ENCODE measurements at places on chromosomes 1 and 21.

DNA sequence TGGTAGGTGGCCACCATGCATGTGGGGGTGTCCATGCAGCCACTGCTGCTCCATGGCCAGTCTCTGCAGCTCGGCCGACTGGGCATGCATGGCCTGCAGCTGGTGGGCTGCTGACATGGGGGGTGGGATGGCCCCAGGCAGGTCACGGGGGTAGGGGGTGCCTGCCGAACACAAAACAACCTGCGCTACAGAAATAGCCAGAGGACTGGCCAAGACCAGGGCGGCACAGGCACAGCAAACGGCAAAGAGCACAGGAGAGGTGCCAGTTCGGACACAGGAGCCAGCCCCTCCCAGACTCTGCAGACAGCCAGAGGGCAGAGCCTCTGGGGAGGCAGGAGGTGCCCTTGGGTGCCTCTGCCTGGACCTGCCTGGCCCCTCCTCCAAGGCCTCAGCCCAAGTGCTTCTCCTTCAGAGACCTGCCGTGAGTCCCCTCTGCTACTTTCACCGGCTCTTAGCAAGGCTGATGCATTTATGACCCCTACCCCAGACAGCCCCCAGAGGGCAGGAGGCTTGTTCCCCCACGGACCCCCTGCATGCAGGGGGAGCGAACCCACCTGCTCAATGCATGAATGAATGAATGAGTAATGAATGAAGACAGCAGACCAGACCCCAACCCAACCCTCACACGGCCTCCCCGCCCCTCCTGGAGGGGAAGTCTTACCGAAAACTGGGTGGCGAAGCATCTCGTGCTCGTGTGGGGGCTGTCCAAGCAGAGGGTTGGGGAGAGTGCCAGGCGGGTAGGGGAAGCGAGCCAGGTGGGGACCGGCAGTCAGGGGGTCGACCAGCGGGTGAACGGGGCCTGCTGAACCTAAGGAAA, 37.7 kb downstream of the SLC45A1 start:
- no peak for DNase-seq

- DNase-seq, result no peak
These were observed 30.5 kb downstream of the OR10J1 start for GRCh38 chr1:159469921-159470533.

GRCh38 chr1:205510308-205510950, 6.0 kb downstream of the CDK18 start:
- no peak for DNase-seq

- DNase-seq, result no peak
These were observed 105.3 kb upstream of the DPT start for GRCh38 chr1:168834225-168834872.

DNA sequence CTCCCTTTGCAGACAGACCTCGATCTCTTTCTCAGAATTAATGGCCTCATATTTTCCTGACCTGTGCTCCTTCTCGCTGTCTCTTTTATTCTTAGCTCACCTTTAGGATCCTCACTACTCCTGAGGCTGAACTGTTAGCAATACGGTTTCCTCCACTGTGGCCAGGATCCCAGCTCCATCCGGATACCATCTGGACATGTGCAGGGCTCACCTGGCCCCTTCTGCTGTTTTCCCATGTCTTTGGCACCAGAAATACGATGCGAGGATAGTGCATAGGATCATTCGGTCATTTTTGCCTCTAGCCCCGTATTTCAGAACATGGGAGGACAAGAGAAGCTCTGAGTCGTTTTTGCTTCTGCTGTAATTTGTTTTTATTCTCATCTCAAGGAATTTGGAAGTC, 108.5 kb upstream of the KIF26B start:
- DNase-seq, result no peak

DNA sequence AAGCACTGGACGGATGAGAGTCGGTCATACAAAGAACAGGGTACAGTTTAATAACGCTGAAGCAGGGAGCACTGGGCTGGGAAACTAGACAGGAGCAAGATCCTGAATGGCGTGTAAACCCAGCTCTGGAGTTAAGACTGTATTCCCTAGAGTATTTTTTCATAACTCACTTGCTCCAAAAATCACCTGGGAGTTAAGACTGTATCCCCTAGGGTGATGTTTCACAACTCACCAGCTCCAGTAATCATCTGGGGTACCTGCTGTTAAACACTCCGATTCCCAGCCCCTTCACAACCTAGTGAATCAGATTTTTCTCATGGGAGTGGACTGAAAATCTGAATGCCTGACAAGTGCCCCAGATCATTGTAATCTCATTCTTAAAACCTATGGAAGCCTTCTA, 123.2 kb downstream of the MAB21L3 start:
- DNase-seq, result no peak

DNA sequence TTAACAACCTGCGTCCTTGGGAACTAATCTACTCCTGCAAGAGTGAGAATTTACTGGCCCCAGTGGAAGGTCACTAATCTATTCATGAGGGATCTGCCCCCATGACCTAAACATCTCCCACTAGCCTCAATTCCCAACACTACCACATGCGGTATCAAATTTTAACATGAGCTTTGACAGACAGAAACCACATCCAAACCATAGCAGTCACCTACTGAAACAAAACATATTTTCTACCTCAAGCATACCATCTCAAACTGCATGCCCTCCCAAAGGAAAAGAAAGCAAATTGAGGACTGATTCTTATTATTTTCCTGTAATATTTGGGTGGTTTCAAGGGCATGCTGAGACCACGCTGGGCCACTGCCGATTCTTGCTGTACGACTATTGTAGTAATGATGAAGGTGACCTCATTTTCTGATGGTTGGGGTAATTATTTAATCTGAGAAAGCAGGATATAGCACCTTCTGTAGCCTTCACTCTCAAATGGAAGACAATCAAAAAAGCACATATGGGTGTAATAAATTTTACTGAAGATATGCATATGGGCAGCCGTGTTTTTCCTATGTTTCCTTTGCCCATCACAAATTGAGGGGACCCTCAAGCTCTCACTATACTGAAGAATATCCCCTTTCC, 13.2 kb upstream of the GBP5 start:
- DNase-seq, result no peak

- DNase-seq, result no peak
These were observed 29.9 kb downstream of the PCSK9 start for GRCh38 chr1:55069280-55069679.

- no peak for DNase-seq
These were observed 310.1 kb downstream of the BRINP2 start for GRCh38 chr1:177480741-177481305.

DNA sequence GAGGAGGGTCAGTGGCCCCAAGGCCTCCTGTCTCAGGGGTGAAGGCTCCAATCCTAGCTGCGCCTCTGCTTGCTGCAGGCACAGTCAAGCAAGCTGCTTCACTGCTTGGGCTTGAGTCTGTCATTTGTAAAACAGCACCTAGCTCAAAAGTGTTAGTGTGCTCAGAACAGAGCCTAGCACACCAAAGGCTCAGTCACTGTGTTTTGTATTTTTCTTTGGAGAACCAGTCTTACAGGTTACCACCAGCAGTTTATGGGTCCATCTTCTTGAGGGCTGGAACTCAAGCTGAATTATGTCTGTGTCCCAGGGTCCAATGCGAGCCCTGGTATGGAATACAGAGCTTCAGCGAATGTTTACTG, 113.6 kb downstream of the DMRTB1 start:
- no peak for DNase-seq

DNA sequence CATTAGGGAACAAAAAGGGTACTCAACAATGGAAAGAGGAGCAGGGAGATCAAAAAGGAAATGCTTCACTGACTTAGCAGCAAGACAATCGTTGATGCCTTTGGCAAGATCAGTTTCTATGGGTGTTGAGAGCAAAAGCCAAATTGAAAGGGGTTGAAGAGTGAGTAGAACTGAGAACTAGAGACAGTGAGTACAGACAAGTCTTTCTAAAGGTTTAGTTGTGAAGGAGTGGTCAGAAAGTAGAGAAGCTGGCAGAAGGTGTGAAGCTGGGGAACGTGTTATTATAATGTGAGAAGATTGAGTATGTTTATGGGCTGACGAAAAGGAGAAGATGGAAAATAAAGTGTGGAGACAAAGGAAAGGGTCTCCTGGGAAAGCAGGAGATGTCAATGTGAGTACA, 221.2 kb upstream of the USP25 start:
- no peak for DNase-seq

DNA sequence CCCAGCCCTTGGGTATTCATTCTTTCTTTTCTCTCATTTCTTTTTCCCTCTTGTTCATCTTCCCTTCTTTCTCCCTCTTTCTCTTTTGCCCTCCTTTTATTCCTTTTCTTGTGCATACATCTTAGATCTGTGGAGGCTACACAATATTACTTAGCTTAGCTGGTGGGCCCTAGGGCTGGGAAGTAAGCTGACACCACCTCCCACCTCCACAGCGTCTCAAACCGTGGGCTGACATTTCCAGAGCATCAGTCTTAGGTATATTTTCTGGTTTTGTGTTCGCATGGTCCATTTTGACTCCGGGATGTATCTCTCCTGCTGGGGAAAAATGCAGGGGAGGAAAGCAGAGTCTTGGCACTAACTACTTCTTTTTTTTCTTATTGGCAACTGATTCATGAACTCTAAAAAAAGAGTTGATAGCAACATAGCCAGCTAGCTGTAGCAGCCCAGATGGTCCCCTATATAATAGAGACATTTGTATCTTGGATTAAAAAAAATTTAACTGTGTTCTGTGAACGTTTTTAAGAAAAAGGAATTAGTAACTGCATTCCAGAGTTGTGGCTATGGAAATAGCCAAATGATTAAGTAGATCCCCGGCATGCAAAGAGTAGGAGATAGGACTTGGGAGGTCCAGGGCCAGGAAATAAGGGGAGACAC, 15.5 kb downstream of the CNIH3 start:
- no peak for DNase-seq

- no peak for DNase-seq
These were observed 14.5 kb upstream of the NRIP1 start for GRCh38 chr21:15079269-15079668.

DNA sequence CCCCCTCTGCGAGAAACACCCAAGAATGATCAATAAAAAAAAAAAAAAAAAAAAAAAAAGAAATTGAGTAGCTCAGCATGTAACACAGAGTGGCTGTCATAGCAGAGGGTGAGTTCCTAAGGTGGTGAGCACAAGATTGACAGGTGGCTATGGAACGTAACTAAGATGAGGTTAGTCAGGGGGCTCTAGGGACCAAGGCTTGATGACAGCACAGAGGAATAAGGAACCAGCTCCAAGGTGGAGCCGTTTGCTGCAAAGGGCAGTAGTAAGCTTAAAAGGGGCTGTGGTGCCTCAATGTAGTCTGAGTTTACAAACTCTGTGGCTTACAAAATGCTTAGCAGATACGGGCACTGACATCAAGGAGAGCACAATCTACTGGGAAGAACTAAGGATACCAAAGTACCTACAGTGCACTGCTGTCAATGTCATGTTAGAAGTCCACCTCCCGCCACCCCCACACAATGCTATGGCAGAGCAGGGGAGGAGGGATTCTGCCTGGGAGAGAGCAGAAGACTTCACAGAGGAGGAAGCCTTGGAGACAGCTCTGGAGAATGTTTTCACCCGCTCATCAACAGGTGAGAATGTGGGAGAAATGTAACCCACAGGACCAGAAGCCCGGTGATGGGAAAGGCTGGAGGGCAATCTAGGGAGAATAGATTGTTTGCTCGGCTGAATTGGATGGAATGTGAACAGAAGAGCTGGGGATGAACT, 13.1 kb downstream of the IQGAP3 start:
- no peak for DNase-seq

GRCh38 chr1:52973841-52974240, 46.8 kb downstream of the SCP2 start:
- DNase-seq, result no peak

- no peak for DNase-seq
These were observed 63.7 kb downstream of the TTC3 start for GRCh38 chr21:37136744-37137143.

DNA sequence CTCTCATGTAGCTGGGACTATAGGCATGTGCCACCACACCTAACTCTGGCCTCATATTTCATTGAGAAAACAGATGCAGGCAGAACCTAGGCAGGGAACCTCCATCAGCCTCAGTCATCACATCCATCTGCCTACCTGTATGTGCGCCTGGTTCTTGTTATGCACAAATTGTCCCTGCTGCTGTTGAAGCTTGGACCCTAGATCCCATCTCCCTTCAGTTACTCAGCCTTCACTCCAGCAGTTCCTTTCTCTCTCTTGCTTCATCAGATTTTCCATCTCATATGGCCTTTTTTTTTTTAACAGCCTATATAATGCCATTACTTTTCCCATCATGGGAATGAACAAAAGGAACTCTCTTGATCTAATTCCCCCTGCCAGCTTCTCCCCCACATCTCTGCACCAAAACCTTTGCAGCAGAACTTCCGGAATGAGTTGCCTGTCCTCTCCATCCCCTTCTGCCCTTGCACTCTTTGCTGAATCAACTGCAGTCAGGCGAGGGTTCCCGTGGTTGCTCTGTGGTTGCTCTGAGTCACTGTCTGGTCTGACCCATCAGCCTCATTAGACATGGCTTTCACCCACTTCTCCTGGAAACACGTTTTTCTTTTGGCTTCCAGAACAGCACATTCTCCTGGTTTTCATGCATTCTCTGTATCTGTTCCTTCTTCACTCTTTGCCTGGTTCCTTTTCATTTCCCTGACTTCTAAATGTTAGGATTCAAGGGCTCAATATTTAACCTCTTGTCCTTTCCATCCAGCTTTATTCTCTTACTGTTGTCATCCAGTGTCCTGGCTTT, 41.5 kb downstream of the UBE4B start:
- DNase-seq, result no peak
